ENCODE measurements at places on chromosomes 3 and 15.

- DNase-seq = no peak
These were observed 21.2 kb upstream of the IGF2BP2 start for GRCh38 chr3:185846037-185846436.

- no peak for DNase-seq
These were observed 13.9 kb downstream of the CSRNP1 start for GRCh38 chr3:39139442-39139841.

DNA sequence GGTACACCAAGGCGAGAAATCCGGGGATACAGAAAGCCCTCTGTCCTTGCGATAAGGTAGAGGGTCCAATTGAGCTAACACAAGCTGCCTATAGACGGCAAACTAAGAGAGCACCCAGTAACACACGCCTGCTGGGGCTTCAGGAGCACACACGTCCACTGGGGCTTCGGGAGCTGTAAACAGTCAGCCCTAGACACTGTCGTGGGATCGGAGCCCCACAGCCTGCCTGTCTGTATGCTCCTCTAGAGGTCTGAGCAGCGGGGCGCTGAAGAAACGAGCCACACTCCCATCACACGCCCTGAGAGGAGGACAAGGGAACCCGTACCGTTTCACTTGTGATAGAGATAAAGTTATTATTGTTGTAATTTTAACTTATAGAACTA is 486 bp downstream of the SAMMSON start:
- DNase-seq = no peak

DNA sequence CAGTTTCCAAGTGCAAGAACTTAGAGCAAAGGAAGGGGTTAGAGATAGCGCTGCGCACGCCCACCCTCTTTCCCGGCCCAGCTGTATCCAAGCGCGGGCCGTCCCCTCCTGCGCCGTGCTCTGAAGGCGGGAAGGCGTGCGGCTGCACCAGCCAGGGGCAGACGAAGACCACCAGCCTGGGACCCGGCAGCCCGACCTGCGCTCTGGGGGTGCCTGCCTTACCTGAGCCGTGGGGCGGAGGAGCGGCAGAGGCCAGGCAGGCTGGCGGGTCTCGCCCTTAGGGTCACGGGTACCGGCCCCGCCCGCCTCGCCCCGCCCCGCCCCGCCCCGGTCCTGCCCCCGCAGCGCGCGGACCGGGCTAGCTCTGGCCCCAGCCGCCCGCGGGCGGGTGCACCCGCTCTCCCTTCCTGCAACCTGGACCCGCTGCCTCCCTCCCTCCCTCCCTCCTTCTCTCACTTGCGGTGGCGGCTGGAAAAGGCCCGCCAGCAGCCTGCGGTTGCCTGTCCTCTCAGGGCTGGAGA is at the start of gene WDR72:
Gene WDR72, minus strand, starts transcription at position 253 of the 521 bp plus-strand sequence. CDS start 26,514 bp downstream, outside the sequence.
- DNase-seq = no peak

DNA sequence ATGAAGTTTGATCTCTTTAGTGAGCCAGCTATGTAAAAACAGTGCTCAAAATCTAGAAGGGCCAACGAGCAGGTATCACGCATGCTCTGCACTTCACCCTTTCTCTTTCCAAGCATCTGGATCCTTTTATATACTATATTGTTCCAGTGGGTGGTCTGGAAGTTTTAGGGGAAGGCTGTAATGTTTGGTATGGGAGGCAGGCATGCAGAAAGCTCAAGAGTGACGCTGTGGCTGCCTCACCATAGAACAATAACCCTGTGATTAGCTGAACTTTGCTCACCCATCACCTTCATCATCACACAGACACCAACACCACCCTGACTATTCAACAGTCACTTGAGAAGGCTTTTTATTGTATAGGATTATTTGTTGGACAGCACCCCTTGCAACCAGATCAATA is 81.6 kb downstream of the FBN1 start:
- DNase-seq = no peak

DNA sequence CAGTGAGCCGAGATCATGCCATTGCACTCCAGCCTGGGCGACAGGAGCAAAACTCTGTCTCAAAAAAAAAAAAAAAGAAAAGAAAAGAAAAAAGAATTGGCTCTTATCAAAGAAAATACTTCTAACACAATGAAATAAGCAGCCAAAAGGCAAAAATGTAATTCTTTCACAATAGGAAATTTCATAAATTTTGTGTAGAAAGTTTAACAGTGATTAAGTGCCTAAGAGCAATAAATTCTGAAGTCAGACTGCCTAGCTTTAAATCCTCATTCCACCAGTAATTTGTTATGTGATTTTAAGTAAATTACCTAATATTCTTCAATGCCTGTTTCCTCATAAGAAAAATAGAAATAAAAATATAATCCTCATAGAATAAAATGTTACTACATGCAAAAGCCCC is 24.6 kb downstream of the HLTF start:
- DNase-seq = no peak

DNA sequence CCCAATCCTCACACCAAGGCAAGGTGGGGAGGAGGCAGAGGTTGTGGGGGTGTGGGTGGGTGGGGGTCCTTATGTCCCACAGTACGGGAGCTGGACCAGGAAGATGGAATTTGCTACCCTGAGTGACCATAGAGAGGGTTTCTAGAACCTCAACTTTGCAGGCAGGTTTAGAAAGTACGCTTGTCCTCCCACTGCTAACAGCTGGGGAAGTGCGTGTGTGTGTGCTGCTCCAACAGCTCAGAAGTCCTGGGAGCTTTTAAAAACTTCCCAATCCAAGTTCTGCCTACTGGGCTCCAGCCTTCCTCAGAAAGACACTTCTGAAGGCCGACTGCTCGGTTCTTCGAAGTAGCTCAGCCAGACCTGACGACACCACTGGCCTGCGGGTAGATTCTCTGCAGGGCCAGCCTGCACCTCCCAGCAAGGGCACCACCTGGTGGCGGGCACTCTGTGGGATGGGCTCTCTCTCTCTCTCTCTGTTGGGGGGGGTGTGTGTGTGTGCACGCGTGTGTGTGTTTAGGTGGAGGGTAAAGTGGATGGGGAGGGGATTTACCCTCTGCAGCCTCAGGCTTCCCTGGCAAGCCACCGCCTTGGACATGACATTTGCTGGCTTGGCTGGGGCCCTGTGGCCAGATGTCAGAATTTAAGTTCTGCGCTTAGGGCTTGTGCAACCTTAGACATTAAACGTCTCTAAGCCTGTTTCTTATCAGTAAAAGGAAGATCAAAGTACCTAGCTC is 15.6 kb downstream of the TMEM158 start:
- DNase-seq = peak; percentile 68

GRCh38 chr3:191383124-191383523 is 52.8 kb upstream of the UTS2B start:
- no peak for DNase-seq

GRCh38 chr3:513301-513700 is 316.7 kb downstream of the CHL1 start:
- no peak for DNase-seq

GRCh38 chr15:81302701-81303109 is 21.2 kb downstream of the STARD5 start:
- DNase-seq = no peak

DNA sequence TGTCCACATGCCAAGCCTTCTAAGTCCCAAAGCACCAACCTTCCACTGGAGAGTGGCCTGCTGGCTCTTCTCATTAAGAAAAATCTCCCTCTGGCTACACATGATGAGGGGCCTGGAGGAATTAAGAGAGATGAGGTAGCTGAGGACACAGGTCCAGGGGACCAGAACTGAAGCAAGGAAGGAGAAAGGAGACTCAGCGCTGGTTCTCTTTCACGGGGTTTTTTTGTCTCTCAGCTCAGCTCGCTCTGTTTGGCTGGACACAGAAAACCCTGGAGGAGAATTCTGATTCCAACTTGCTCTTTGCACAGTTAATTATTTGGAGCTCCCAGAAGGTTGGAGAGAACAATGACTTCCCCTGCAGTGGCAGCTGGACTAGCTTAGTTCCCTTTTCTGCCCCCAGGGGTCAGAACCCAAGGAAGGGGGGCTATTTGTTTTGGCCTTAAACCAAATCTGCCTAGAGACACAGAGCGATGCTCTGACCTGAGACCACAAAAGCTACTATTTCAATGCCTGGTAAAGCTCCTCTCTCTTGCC is 507.6 kb downstream of the FHIT start:
- DNase-seq = no peak

- DNase-seq = no peak
These were observed 14.0 kb downstream of the PLCH1 start for GRCh38 chr3:155730843-155731242.

DNA sequence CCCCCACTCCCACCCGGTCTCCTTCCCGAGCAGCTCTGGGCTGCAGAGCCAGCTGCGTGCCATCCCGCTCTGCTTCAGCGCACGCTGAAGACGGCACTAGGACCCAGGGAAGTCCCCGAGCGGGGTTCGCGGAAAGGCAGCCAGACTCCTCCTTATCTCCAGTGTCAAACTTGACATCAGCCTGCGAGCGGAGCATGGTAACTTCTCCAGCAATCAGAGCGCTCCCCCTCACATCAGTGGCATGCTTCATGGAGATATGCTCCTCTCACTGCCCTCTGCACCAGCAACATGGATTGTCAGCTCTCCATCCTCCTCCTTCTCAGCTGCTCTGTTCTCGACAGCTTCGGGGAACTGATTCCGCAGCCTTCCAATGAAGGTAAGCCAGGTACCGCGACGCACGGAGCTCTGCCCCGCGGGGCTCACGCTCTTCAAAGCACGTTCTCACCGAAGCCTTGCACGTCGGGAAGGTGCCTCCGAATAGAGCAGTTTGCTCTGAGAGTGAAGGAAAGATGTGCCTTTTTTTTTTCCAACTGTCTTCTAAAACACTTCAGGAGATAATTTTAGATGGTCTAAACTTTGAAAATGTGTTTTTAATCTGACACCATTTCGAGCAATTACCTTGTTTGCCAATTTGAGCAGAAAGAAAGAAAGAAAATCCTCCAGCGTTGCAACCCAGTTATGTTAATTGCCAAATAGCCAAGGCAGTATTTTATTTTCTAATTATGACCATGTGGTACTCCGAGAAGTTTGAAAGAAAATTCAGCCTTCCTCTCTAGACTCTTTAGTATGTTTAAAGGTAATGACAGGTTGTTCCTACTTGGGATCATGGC is at the start of gene EPHA3:
Gene EPHA3, plus strand, starts transcription at position 161 of the 830 bp plus-strand sequence. Its CDS starts 128 bp downstream, at position 289.
- no peak for DNase-seq

DNA sequence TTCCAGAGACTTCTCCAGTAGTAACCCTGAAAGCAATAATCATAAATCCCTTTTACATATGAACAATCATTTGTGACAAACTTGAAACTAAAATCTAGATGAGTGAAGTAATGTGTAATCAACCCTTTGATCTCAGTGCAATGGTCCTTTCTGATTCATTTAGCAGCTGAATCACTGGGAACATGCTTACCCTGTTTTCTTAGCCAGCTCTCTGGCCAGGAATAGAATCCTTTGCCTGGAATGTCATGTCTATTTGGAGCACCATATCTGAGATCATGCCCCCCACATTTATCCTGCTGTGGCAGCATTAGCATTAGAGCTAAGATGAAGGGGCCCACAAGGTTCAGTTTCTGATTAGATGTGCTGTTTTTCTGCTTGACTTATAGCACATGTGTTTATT is 309.8 kb downstream of the OXSM start:
- DNase-seq = no peak

DNA sequence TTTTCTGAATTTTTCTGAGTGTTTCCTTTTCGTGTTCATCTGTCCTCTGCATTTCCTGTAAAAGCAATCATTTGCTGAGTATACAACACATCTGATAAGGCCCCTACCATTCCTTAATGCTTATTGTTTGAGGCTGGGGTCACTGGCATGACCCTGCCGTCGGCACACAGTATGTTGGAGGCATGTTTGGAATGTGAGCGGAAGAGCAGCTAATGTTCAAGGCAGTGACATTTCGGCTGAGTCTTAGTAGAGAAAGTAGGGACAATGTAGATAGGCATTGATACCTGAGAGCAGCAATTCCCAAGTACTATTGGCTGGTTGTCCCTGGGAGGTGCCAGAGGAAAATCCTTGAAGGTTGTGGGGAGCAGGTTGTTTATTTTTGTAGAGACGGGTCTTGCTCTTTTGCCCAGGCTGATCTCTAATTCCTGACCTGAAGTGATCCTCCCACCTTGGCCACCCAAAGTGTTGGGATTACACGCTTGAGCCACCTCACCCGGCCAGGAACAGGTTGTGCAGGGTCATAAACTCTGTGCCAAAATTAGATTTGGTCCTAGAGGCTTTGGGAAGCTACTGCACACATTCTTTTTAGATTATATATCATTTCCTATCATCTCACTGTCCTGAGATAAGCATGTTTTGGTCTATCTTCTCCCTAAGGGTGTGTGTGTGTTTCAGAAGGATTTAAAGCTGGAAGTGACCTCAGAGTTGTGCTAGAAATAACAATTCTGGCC is 13.5 kb downstream of the PTPN23 start:
- DNase-seq = no peak

DNA sequence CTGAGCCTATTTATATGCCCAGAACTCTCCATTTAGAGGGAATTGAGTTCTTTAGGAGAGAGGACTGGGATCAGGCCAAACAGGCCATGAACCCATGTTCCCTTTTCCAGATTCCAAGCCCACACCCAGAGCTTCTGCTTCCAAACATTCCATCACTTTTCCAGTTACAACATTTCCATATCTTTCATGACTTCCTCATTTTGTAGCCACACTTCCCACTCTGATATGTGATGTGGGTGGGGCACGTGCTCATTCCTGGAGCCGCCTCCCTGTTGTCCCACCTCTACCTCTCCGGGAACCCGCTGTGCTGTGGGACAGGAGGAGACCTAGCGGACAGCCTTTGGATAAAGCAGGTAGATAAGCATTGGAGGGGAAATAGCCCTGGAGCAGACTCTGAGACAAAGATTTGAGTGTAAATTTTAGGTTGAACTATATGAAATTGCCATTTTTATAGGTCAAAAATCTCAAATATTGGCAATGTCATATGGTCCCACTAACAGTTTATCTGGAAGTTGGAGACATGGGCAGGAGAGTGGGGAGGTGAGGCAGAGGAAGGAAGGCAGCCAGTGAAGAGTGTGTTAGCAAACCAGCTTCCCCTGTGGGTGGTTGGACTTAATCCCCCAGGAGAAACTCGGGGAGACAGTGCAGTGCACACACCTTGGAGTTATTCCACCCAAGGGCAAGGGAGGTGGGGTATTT is 31.8 kb downstream of the CYP8B1 start:
- DNase-seq = no peak

- no peak for DNase-seq
These were observed 207.9 kb upstream of the GADL1 start for GRCh38 chr3:31102196-31102879.

DNA sequence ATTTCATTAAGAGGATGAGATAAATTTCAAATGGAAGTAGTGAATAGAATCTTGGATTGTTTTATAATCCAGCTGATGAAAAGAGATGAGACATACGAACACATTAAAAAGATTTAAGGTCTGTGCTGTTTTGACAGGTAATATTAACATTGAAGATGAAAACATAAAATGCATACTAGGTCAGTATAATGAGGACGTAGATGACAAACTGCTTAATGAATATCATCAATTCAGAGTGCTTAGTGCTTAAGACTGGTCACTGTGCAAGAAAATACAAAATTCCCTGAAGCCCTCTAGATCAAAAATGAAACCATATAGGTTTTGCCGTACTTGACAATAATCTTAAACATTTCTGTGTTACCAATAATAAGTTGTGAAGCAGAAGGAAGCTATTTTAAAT is 173.4 kb upstream of the THRB start:
- DNase-seq = no peak

GRCh38 chr3:44108481-44108880 is 133.2 kb upstream of the TOPAZ1 start:
- DNase-seq = no peak
